Left ventricle myocardium inferior (tissue), 1 donor: ENCODE measurements at places on chromosomes 5 and 9. TPM values are rescaled to one million over a fixed set of nuclear protein-coding genes. Genes with fewer than 3 reads are reported as not detected.

DNA sequence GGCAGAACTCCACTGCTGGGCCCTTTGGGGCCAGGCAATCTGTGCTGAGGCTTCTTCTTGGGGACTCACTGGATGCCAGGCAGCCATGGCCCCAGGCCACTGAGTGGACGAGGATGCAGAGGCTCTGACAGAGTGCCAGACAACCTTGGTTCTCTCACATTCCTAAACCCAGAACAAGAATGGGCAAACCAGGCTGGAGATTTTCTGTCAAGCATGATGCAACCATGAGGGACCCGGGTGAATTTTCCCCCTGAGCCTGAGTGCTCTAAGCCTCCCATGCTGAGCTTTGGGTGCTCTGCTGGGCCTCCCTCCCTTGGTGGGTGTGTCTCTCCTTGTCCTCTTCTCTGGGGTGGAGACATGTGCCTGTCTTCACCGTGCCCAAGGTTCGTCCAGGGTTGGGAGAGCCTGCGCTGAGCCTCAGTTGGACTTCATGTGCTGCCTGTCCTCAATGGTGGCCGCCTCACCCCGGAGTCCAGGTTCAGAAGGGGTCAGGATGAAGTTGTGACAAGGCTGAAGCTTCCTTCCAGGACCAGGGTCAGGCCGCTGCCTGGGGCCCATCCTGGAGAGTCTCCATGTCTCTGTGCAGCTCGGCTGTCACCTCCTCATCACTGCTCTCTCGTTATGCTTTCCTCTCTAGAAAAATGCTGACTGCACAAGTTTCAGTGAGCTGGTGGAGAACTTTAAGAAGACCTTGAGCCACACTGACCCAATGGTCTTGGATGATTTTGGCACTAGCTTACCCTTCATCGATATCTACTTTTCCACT, 24.1 kb downstream of the PITX1 start:
- DNase-seq: no peak

GRCh38 chr9:70263421-70263820, 4.6 kb downstream of the SMC5 start:
- no peak for DNase-seq

DNA sequence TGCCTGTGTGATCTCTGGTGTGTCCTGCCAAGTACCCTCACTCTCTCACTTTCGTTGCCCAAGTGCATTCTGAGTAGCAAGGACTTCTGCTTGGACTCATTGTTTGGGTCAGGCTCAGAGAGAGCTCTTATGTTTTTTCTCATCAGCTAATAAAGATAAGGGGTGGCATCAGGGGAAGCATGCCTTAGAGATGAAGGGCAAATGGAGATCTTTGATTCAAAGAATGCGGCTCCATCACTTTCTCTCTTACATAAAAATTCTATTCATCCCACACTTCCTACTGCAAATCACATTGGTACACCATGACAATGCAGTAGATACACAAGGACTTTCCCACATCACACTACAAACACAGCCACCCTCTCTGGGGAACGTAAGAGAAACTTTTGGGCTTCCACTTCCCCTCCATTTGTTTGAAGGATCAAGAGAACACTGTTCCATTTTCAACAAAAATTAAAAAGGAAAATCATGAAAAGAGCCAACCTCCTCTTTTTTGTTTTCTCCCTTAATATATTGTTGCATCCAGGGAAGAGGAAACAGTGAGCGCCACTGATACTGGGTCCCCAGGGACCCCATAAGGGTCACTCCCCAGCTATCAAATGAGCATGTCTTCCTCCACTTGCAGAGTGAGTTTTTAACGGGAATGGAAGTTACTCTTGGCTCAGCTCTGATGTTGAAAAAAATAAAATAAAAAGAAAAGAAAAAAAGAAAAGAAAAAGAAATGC, 73.0 kb downstream of the ZNF366 start:
- DNase-seq: no peak

DNA sequence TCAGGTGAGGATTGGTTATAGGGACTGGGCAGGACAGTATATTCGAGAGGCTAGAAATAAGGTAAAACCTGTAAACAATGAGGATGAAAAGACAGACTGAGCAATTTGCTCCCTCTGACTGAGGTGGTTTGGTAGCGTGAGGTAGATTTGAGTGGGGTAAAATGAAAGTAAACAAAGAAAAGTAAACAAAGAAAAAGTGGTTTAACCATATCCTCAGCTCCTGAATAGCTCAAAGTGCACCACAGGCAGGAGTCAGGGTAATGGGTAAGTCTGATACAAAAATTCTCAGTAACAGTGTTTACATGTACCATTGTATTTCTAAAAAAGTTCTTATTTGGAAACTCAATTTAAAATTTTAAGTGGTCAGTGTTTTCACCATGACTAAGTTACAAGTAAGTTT, 203.1 kb upstream of the ARRDC3 start:
- no peak for DNase-seq

DDX4 gene
- total RNA-seq: not detected

RXFP3 gene
- total RNA-seq: not detected

ZNF883 gene
- total RNA-seq: 6.2 TPM
